Hypothalamus (tissue), 51 donors: ENCODE measurements at places on chromosomes 5 and 9.

- DNase-seq: no peak
These were observed 709 bp downstream of the IQGAP2 start for GRCh38 chr5:76403766-76404222.

- no peak for DNase-seq
These were observed 14.4 kb upstream of the PLEKHG4B start for GRCh38 chr5:77546-77945.

DNA sequence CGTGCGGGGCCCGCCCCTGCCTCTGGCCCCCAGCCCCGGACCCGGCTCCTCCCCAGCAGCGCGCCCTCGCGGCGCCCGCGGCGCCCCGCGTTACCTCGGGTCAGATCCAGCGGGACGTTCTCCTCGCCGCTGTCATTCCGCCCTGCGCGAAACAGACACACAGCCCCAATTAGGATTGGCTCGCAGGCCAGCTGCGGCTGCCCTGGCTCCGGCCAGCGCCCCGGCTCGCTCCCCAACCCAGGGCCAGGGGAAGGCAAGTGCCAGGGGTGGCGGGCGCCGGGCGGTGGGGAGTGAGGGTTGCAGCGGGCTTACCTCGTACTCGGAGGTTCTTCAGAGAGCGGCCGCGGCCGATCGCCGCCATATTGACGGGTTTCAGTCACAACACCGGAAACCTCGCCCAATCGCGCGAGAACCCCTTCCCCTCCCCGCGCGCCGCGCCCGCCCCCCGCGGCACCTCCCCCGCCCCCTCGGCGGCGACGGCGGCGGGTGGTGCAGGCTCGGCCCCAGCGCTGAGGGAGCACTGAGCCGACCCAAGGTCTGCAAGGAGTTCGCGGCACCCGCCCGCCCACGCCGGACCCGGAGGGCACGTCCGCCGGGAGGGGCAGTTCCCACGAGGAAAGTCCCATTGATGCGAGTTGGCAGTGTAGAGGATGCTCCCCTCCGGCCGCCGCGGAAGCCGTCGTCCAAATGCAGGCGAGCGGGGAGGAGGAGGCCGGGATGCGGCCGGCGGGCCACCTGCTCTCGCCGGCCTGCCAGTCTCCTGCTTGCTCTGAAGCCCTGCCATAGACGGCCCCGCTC lies at the start of gene RICTOR:
RICTOR (minus strand) TSS at position 383 of the 798 bp plus-strand sequence; CDS start at position 361, 22 bp downstream.
- peak; percentile 88 for DNase-seq

GRCh38 chr9:99066571-99066970 lies 38.3 kb upstream of the TGFBR1 start:
- DNase-seq: no peak

GRCh38 chr5:15731699-15732098 lies 231.7 kb downstream of the FBXL7 start:
- DNase-seq: no peak

GRCh38 chr9:119509291-119509905 lies 140.2 kb upstream of the BRINP1 start:
- no peak for DNase-seq

DNA sequence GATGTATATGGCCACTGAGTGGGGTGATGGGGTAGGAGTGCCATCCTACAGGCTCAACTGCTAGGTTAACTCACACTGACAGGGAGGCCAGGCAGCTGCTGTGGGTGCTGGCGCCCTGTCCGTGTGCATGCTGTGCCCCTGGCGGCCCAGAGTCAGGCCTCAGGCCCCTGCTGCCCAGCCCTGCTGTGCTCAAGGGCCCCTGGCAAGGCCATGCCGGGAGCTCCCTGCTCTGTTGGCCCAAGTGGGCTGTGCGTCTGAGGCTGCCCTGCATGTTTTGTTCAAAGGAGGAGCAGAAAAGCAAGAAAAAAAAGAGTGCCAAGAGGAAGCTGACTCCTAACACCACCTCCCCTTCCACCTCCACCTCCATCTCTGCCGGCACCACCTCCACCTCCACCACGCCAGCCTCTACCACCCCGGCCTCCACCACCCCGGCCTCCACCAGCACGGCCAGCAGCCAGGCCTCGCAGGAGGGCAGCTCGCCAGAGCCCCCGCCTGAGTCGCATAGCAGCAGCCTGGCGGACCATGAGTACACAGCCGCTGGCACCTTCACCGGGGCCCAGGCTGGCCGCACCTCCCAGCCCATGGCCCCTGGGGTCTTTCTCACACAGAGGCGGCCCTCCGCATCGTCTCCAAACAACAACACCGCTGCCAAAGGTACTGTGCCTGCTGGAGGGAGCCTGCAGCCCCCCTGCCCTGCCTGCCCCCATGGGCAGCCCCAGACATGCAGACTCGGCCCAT lies 100.1 kb downstream of the PHF2 start:
- no peak for DNase-seq

DNA sequence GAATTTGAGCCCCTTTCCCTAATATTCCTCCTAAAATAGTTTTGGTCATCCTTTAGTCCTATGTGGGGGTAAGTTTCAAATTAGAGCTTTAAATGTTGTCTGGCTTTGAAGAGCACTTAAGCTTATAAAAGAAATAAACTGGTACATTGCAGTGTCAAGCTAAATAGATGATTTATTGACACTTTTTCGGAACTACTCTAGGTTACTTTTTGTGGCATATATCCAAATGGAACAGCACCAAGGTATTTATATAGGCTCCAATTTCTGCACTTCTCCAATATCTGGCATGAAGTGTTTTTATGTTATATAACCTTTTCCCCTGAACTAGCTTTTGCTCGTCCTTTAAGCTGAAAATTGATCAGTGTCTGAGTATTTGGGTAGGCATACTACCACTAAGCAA lies 402.5 kb downstream of the NFIB start:
- DNase-seq: no peak

GRCh38 chr9:33250458-33250995 lies 10.6 kb downstream of the SPINK4 start:
- DNase-seq: no peak

GRCh38 chr9:130549093-130549735 lies 30.2 kb upstream of the FUBP3 start:
- no peak for DNase-seq

- no peak for DNase-seq
These were observed 94.2 kb upstream of the IFNK start for GRCh38 chr9:27429917-27430316.

DNA sequence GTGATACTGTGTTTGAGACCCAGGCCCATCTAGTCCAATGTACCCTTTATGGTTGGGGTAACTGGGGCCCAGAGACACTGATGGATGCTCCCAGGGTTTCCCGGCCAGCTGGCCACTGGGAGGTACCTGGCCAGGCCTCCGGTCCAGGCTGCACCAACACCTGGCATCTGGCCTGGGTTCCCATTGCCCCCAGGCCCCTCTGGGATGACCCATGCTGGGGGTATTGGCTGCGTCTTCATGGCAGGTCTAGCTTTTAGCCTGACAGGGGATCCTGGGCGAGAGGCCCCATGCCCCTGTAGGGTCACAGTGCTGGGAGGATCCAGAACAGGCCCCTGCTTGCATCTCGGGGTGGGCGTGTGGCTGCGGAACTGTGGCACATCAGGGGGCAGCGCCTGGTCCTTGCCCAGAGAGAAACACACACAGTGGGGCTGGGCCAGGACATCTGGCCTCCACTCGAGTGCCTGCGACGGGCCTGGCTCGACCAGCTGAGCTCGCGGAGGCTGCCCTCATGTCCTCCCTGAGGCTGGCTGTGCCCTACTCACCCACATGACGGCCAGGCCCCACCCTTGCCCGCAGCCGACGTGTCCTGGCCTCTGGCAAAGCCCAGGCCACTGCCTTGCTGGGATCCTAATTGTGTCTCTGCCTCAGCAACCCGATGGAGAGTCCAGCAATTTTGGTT lies 21.5 kb upstream of the COL5A1 start:
- DNase-seq: no peak

DNA sequence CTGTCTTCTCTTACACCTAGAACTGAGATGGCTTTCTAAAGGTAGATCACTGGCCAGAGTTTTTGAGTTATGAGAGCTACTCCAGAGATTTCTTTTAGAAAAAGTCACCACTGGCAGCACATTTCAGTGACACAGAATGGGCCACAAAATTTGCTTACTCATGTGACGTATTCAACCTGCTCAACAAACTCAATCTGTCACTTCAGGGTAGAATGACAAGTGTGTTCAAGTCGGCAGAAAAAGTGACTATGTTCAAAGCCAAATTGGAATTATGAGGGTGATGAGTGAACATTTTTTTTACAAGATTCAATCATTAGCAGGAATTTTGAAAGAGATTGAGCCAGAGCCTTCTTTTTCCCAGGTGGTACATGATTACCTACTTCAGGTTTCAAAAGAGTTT lies 46.5 kb downstream of the TAF11L14 start:
- no peak for DNase-seq

GRCh38 chr5:175724314-175725275 lies 66.7 kb downstream of the HRH2 start:
- no peak for DNase-seq

GRCh38 chr9:130977811-130978221 lies 31.2 kb upstream of the LAMC3 start:
- DNase-seq: no peak

GRCh38 chr5:123414974-123415373 lies 8.2 kb downstream of the CEP120 start:
- DNase-seq: no peak

GRCh38 chr5:11385901-11386293 lies 518.3 kb downstream of the CTNND2 start:
- peak; percentile 19 for DNase-seq

DNA sequence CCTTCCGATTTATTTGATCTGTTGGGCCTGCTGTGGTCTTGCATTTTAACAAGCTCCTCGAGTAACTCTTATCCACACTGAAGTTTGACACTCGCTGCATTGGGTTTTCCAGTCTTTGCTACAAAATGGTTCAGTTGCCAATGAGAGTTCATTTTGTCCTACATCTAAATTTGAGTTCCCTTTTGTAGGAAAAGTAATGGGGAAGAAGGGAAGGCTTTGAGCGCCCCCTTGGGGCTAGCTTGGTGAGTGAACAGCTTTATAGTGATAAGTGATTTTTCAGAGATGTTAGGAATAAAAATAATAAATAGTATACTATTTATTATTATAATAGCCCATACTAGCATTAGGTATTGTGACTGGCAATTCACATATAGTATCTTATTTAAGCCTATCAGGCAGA lies 89.9 kb upstream of the GNAQ start:
- DNase-seq: peak; percentile 58

- no peak for DNase-seq
These were observed 31.1 kb downstream of the MEGF9 start for GRCh38 chr9:120683150-120683549.

- no peak for DNase-seq
These were observed 1.3 kb upstream of the ITGA2 start for GRCh38 chr5:52987711-52988331.

DNA sequence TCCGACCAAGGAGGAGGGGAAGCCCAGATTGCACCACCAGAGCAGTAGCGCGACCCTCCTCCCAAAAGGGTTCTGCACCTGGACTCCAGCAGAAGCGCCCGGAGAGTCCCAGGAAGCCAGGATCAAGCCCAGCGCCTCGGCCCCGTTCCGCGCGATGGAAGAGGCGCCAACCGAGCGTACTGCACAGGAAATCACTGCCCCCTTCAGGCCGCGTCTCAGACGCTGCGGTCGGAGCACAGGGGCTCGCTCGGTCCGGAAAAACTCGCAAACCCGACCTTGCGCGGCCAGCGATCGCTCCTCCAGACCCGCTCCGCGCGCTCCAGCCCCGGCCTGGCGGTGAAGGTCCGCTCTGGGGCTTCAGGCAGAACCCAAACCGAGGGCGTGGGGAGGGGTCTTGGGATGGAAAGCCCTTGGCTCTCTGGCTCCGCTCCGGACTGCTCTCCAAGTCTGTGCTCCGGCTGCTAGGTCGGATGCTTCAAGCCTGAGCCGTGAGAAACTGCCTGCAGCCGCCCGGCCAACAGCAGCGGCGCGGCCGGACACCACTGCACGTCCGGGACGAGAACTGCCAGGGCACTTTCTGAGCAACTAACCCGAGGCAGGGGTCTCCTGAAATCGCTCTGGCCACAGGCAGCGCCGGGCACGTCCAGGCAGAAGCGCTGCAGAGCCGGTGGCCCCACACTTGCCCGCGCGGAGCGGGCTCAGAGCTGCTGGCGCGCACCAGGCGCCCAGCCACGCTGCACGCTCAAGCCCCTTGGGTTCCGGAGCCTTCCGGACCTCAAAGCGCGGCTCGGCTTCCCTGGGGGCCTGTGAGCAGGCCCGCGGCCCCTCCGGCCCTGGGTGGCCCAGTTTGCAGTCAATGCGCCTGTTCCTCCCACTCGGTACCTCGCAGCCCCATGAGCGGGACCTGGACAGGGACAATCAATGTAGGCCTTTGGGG lies 1.3 kb downstream of the GABBR2 start:
- no peak for DNase-seq

GRCh38 chr5:151570058-151570457 lies 21.1 kb downstream of the FAT2 start:
- no peak for DNase-seq

- DNase-seq: no peak
These were observed 107.2 kb upstream of the MAMDC2 start for GRCh38 chr9:69936427-69936826.

- no peak for DNase-seq
These were observed 152.2 kb downstream of the PAX5 start for GRCh38 chr9:36881743-36882441.

DNA sequence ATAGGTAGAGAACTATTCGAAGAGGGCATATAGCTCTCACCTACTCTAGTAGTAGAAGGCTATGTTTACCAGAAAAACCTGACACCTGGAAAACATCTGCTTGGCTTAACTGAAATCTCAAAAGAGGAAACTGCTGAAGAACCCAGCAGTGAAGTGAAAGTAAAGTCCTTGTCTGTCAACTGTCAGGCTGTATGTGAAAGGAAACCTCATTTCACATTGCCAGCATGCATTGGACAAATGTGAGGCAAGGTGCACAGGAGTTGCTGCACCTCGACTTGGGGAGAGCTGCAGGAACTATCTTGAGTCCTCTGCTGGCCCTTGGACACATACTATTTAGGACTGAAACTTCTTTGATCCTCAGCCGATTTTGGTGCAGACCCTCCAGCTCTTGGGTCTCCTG lies 53.3 kb downstream of the NREP start:
- DNase-seq: no peak
